Astrocyte of the cerebellum (primary cell): ENCODE measurements at places on chromosomes 6 and 20.

DNA sequence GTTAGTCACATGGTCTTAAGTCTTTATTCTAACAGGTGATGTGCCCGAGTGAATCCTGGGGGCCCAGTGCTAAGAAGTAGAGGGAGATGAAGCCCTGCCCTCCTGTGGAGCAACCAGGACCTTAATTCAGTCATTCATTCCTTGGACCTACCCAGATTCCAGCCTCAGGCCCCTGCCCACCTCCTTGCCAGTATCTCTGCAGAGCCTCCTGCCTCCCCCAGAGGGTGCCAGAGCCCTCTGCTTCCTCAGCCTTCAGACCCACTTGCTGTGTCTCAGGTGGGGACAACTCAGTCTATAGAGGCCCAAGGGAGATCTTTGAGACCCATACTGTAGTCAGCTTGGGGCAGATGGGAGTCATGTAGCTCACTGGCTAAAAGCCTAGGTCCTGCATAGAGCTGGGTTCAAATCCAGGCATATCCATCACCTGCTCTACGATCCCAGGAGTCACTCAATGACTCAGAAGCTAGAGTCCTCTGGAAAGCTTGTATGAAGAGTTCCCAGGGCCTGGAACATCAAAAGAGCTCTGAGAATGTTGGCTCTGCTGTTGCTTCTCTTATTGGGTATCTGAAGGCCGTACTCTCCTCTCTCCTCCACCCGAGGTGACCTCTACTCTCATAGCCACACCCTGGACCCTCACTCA, 3.9 kb upstream of the SIGLEC1 start:
- no peak for DNase-seq

- no peak for DNase-seq
Observed at GRCh38 chr20:32823737-32824588, 4.2 kb downstream of the MAPRE1 start.

DNA sequence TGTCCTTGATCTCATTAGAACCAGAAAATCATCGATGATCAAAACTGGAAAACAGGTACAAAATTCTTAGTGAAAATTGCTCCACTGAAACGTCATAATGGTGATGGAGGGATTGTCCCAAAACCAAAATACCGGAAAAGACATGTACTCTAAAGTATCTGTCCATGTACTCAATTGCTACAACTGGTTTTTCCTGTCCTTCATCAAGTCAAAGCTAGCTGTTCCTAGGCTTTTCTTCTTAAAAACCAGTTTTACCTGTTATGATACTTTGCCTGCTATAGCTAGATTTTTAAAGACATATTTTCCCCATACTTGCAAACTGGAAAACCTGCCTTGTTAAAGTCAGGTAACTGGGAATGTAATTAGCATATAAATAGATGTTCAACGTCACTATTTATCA, 50.5 kb upstream of the LRRC1 start:
- DNase-seq, result no peak

GRCh38 chr6:105680131-105680530, 277.2 kb upstream of the PREP start:
- no peak for DNase-seq

DNA sequence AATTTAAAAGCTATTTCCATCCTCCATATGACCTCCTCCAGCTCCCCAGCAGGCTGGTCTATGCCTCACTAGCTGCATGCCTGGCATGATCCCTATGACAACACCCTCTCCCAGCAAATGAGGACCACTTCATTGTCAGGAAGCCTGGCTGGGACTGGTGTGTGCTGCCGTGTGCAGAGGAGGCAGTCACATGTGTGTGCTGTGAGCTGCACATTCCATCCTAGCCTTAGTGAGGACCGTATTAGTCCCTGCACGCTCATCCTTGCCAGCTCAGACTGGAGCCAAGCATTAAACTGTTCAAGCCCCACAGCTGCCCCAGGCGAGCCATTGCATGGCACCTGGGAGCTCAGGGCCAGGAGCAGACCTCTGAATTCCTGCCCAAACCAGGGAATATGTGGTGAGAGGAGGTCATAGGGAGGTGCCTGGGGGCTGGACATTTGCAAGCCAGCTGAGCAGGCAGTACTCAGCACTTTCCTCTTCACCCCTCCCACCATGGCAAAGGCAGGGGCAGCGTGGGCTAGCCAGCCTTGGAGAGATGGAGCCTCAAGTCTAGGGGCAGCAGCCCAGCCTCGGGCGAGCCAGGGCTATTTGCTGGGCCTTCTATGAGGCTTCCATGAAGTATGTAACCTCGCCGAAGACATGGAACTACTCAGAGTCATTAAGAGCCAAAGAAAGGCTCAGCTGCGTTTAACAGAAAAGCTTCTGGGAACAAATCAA, 8.7 kb upstream of the CCN5 start:
- no peak for DNase-seq
